ENCODE measurements at places on chromosomes 1 and 21. TPM values are rescaled to one million over a fixed set of nuclear protein-coding genes. Genes with fewer than 3 reads are reported as not detected.

WDR64 gene
- total RNA-seq, result 0.07 TPM

TAF13 gene
- 78.7 TPM for total RNA-seq

MYOG gene
- not detected for total RNA-seq

CLDN17 gene
- total RNA-seq, result not detected

C4BPA gene
- 17.2 TPM for total RNA-seq

FAM72B gene
- total RNA-seq, result 1.5 TPM

RRP1B gene
- total RNA-seq, result 19.2 TPM

OR14K1 gene
- total RNA-seq, result not detected

AMY2A gene
- not detected for total RNA-seq

RIT1 gene
- 23.8 TPM for total RNA-seq

SLC35E2B gene
- 48.2 TPM for total RNA-seq

DDAH1 gene
- total RNA-seq, result 49.8 TPM

TMCO4 gene
- 12.0 TPM for total RNA-seq

OR6N1 gene
- not detected for total RNA-seq

PDC gene
- total RNA-seq, result not detected

DEDD gene
- total RNA-seq, result 19.0 TPM

TMCC2 gene
- total RNA-seq, result 2.5 TPM

INKA2 gene
- total RNA-seq, result 0.44 TPM

BMP8B gene
- 5.5 TPM for total RNA-seq

CEP104 gene
- 12.7 TPM for total RNA-seq

CFHR4 gene
- total RNA-seq, result 3.4 TPM

NTNG1 gene
- 3.9 TPM for total RNA-seq

CFHR2 gene
- 35.6 TPM for total RNA-seq

SZRD1 gene
- 72.1 TPM for total RNA-seq

HSD3B2 gene
- 3.4 TPM for total RNA-seq

FTCD gene
- 25.8 TPM for total RNA-seq

LCE2D gene
- total RNA-seq, result not detected

AMY1B gene
- total RNA-seq, result not detected

GBP6 gene
- total RNA-seq, result 0.03 TPM

CHD5 gene
- total RNA-seq, result 0.13 TPM

IGSF9 gene
- 8.2 TPM for total RNA-seq

SLC22A15 gene
- total RNA-seq, result 5.4 TPM

KRTAP19-3 gene
- total RNA-seq, result not detected

TMEM269 gene
- 0.32 TPM for total RNA-seq

PRELP gene
- 0.84 TPM for total RNA-seq

ZNF362 gene
- total RNA-seq, result 29.1 TPM

OPTC gene
- total RNA-seq, result not detected

LMNA gene
- total RNA-seq, result 208 TPM

CXADR gene
- total RNA-seq, result 93.4 TPM

LRRC71 gene
- total RNA-seq, result not detected

BNIPL gene
- 3.8 TPM for total RNA-seq

DTL gene
- total RNA-seq, result 5.7 TPM

RNF186 gene
- 1.4 TPM for total RNA-seq

USP33 gene
- 81.5 TPM for total RNA-seq

PPT1 gene
- total RNA-seq, result 86.5 TPM

KCNE2 gene
- 4.9 TPM for total RNA-seq

HAO2 gene
- 14.2 TPM for total RNA-seq

KDF1 gene
- 18.1 TPM for total RNA-seq

GBP5 gene
- total RNA-seq, result not detected

ATP6V1G3 gene
- not detected for total RNA-seq

FABP3 gene
- total RNA-seq, result 23.9 TPM

ANP32E gene
- 26.1 TPM for total RNA-seq

KCNJ15 gene
- 0.43 TPM for total RNA-seq

SFT2D2 gene
- total RNA-seq, result 36.9 TPM

AMPD1 gene
- total RNA-seq, result not detected

THEM5 gene
- not detected for total RNA-seq

ODF2L gene
- total RNA-seq, result 58.9 TPM

TSSK3 gene
- total RNA-seq, result 1.4 TPM
